ENCODE measurements at places on chromosomes 7 and 10.

- no peak for DNase-seq
Measured at GRCh38 chr7:121945480-121946236, 72.7 kb downstream of the PTPRZ1 start.

DNA sequence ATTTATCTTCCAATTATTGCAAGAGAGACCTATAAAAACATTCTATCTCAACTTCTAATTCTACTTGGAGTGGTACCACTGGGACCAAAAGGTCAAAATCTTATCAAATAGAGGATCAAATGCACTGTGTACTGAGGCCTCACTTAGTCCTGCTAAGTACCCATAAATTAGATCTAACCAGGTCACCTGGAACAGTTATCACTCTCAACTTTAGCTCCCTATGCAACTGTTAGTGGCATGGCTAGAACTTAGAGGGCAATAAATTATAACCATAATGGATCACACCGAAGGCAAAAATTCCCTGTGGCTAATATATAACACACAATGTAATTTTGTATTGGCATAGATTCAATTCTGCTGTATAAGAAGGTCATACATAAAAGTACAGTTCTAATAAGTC is 428.9 kb downstream of the PCDH15 start:
- no peak for DNase-seq

DNA sequence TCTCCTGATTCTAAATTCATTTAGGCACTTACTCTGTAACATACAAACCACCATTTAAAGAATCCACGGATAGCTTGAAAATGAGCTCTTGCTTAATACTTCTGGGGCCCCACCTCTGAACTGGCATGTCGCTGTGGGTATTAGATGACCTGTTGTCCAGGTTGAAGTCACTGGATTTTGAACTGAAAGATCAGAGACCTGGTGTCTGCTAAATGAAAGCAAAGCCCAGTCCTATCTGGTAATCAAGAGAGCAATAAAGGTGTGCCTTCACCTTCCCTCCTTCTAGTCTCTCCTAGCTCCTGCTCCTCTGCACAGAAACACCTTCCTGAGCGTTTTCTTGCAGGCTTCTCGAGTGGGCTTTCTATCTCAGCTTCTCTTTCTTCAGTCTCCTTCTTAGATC is 4.4 kb downstream of the ENO4 start:
- DNase-seq = no peak

GRCh38 chr7:50685135-50686065 is 97.3 kb downstream of the GRB10 start:
- DNase-seq = no peak

- DNase-seq = no peak
Measured at GRCh38 chr7:131068604-131069021, 259.1 kb upstream of the MKLN1 start.

DNA sequence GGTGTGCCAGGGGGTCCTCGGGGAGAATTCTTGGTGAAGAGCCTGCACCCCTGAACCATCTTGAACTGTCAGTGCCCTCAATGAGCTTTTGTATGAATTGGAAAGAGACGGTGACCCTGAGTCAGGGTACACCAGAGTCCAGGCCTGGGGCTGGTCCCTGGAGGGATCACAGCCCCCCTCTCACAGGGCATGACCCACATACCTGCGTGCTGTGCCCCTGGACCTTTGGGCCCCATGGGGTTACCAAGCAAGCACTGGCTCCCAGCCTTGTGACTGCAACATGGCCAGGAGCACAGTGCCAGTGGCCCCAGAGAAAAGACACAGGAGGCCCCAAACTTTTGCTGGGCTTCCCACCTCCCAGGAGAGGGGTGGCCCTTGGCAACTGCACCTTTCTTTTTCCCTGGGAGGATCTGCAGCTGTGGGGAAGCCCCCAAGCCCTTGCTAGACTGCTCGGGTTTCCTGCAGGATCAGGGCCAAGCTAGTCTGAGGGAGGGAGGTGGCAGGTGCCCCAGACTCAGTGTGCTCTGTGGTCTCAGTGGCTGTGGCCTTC is 153.5 kb downstream of the ZNF248 start:
- DNase-seq = no peak

GRCh38 chr10:122981066-122981464 is 864 bp downstream of the PSTK start:
- peak; percentile 19 for DNase-seq

DNA sequence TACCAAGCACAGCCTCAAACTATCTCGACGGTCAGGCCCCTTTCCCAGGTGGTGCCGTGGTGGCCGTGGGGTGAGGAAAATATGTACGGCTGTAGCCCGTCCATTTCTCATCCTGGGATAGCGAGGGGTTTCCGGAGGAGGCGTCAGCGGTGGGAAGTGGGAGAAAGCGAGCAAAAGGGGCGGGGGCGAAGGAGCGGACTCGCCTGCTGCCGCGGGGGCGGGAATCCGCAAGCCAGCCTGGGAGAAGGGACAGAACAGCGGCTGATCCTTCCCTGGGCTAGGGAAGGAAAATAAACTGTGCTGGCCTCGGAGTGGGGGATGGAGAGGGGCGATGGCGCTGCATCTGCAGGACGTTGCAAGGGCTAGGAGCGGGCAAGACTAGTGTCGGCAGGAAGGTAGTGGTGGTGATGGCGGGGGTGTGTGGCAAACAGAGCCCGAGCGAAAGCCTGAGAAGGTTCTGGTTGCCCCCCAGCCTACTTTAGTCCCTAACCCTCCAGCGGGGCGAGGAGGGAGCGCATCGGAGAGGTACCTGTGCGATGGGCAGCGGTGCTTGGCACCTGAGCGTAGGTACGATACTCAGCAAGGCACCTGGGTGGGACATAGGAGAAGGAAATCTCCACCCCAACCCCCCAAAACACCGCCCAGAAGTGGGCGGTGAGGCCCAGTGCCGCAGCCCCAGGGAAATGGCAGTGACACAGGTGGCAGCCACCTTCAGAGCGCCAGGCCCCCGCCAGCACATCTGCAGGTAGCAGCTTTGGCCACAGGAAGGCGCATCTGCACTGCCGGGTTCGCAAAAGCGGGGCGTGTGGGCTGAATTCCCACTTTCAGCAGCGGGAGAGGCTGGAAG is 49.9 kb upstream of the STEAP1B start:
- peak; percentile 39 for DNase-seq

DNA sequence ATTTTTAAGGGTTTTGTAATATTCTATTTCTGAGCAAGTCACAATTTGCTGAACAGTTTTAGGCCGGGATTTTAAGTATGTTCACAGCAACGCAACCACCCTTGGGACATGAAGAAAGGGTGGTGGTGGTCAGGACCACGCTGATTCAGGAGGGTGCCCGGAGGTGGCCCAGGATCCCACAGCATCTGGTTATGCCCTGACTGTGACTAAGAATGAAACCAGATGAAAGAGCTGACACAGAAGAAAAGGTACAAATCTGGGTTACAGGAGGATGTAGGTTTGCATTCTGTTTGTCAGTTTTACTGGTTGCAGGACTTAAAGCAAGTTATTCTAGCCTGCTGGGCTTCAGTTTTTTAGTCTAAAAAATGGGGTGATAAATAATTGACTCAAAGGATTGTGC is 279.7 kb downstream of the CCSER2 start:
- peak; percentile 71 for DNase-seq

DNA sequence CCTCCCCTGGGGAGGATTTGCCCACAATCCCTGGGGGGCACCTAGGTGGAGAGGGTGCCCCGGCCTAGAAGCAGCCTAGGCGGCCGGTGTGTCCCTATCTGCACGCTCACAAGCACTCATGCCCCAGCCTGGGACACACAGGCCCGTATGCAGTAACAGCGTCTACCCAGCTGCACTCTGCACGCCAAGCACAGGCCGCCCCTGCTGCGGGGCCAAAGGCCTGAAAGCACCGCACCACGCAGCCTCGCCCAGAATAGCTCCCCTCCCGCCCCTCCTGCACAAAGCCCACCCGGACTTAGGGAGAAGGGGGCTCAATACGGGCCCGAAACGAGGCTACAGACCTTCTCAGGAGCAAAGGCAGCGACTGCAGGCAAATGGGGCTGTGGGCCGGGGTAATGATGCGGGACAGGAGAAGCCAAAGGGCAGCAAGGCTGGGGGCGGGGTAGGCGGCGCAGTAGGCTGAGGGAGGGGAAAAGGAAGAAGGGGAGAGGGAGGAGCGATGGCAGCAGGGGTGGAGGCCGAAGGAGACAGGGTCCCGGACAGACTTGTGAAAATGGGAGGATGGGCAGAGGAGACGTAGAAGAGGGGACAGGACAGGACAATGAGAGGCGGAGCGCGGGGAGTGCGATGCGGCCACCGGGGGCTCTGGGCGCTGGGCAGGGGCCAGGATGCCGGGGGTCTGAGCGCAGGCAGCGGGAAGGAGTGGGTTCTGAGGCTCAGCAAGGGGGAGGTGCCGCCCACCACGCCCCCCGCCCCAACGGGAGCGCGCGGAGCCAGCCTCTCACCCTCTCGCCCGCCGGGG is 544 bp downstream of the GPRIN2 start:
- no peak for DNase-seq

GRCh38 chr10:122257041-122257440 is 14.1 kb upstream of the BTBD16 start:
- DNase-seq = no peak

GRCh38 chr7:44188480-44189225 is 586 bp downstream of the GCK start:
- no peak for DNase-seq

- DNase-seq = no peak
Measured at GRCh38 chr10:121406823-121407545, 191.3 kb downstream of the FGFR2 start.

- no peak for DNase-seq
Measured at GRCh38 chr7:140235114-140235513, 58.3 kb upstream of the KDM7A start.

GRCh38 chr10:6218692-6219493 is 16.2 kb downstream of the PFKFB3 start:
- no peak for DNase-seq

DNA sequence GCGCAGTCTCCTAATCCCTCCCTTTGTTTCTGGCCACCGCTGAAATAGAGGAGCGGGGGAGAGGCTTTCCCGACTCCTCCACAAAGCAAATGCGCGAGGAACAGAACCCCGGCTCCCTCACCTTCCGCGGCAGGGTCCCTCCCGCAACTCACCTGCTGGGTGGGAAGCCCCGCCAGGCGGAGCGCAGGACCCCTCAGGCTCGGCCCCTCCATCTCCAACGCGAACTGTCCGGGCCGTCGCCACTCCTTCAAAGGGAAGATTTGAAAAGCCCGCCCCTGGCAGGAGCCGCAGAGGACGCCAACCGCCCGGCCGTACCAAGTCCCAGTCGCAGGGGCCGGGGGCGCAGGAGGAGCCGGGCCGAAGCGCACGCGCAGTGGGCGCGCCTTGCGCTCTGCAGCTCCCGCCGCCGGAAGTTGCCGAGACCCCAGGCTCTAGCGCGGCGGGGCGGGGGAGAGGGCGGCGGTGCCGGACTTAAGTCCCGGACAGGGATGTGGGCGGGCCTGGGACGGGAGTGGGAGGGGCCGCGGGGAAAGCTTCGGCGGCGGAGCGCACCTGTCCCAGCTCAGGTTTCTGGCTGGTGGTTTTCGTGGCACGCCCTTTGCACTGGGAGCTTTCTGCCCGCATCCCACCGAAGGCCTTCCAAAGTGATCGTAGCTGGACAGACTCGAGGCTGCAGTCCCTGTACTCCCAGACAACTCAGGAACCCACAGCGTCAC is at the start of gene RTKN2:
RTKN2 (minus strand) TSS at position 446 of the 716 bp plus-strand sequence; CDS start at position 212, 234 bp downstream.
- DNase-seq = peak; percentile 73

DNA sequence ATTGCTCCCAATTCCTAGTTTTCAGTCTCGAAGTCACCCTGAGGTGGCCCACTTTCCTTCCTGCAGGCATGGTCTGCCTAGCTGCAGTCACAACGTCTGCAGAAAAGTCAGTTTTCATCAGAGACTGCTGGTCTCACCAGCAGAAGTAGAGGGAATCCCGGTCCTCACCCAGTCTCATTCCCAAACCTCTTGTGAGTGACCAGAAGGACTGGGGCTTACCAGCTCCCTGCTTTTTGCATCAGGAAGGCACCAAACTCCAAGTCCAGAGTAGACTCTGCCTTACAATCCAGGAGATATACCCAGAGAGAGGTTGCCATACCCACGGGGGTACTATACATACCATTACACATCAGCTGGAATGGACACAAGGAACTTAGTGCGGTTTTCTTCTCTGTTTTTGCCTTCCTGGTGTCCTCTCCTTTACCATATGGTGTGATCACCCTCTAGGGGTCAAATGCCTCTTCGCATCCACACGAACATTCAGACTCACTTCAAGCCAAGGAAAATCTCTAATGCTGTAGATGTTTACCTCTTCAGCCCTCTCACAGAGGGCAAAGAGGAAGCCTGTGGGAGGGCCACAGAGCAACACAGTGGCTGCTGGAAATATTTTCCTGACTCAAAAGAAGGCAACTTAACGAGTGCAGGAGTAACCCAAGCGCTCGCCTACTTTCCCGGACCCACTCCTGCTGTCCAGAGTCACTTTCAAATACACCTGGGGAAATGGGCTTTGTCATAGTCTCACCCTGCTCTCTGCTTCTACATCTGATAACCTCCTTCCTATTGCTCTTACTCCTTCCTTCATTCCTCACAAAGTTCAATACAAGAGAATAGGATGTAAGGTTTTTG is 220.9 kb downstream of the C7orf25 start:
- no peak for DNase-seq

GRCh38 chr7:13489386-13489785 is 500.1 kb downstream of the ETV1 start:
- no peak for DNase-seq

GRCh38 chr10:117601716-117602115 is 59.2 kb downstream of the EMX2 start:
- no peak for DNase-seq

GRCh38 chr7:68684246-68684839 is 913.9 kb upstream of the AUTS2 start:
- DNase-seq = no peak

DNA sequence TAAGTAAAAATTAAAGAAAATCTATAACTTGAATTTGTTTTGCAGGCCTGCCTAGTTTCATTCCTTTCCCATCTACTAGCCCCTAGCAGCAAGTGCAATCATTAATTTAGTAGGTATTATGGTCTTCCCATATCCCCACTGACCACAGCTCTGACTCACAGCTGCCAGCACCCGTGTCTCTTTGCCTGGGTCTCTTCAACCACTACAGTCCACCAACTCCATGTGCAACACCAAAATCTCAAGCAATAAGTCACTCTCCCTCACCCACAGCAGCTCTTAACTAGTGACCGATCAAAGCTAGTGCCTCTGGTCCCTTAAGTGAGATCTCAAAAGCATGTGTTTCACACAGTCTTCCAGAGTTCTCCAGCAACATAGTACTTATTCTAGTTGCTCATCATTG is 26.0 kb upstream of the THSD7A start:
- DNase-seq = no peak

DNA sequence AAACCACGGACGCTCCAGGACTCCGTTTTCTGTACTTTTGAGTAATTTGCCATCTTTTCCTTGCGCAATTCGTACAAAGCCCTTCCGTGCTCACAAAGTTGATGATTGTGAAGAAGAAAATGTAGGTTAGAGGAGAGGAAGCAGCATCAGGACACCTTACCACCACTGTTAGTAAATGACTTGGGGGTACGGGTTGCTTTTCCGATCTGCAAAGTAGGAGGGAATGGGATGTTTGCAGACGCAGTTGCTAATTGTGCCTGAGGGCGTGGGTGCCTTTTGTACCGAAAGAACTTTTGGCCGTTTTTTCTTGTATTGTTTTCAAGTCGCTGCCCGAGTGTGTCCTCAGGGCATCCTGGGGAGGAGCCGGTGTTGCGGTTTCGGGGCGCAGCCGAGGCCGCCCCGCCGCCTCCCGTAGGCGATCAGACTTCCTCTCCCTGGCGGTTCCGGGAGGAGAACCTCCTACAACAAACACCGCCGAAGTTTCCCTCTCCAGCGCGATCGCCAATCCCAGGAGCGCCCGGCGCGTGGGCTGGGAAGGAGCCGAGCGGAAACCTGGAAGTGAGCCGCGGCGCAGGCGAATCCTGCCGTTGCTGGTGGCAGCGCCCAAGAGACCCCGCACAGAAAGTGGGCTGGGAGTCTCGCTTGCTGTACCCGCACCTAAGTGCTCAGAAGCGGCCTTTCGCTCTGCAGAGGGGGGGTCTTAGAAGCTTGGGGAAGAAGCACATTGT is 1.0 kb downstream of the PRR15 start:
- no peak for DNase-seq
